ENCODE measurements at places on chromosomes 1 and 21. TPM values are rescaled to one million over a fixed set of nuclear protein-coding genes. Genes with fewer than 3 reads are reported as not detected.

Gene PBX1
- total RNA-seq, result 6.8 TPM

Gene AMY1A
- not detected for total RNA-seq

Gene ELF3
- total RNA-seq, result 153 TPM

Gene P3R3URF
- not detected for total RNA-seq

Gene C1QTNF12
- total RNA-seq, result 0.88 TPM
